ENCODE measurements at places on chromosomes 16 and 17.
A peak's percentile ranks its signal among the peaks of the same experiment; 100 is the strongest.

DNA sequence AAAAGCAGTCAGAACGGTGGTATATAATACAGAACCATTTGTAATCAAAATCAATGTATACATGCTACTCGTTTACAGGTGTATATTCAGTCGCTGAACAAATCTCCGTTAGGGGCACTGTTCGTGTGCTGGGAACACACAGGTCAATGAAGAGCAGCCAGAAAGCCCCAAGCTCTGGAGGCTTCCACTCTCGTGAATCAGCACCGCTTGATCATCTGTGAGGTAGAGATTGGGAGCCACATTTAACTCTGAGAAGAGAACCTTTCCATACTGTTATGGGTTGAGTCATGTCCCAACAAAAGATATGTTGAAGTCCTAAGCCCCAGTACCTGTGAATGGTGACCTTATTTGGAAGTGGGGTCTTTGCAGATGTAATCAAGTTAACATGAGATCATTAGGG is 5.4 kb upstream of the CYTH1 start:
- DNase-seq = no peak

GRCh38 chr17:49117587-49118230 is 14.9 kb upstream of the B4GALNT2 start:
- no peak for DNase-seq

- no peak for DNase-seq
Observed at GRCh38 chr17:32928586-32929535, 908 bp downstream of the TMEM98 start.

- DNase-seq = no peak
Observed at GRCh38 chr16:69880640-69881133, 70.4 kb upstream of the CLEC18A start.

DNA sequence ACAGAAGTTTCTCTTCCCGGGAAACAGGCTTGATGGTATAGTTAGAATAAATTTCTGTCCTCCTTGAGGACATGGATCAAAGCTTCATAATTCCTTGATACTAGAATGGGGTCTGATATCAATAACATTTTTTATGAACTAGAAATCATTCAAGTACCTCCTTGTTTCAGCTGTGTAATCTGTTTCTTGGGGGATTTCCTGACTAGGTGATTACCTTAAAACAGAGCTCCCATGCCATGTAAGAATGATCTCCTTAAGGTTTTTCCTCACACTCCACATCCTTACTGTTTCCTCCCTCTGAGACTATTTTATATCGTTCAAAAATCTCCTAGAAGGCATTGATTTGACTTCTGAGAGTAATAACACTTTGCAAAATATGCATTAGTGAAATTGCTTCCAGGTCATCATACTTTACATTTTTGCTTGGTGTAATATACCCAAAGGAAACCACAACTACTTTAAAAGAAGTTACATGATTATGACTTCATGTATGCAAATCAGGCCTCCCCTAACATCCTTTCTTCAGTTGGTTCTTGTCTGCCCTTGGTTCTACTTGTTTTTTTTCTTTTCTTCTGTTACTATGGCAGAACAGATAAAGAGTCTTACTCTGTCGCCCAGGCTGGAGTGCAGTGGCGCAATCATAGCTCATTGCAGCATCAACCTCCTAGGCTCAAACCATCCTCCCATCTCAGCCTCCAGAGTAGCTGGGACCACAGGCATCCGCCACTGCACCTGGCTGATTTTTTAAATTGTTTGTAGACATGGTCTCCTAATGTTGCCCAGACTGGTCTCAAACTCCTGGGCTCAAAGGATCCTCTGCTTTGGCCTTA is 388.8 kb downstream of the ZFHX3 start:
- no peak for DNase-seq

GRCh38 chr17:9148905-9149525 is 127.7 kb downstream of the NTN1 start:
- no peak for DNase-seq

GRCh38 chr17:78748048-78748729 is 33.9 kb downstream of the CYTH1 start:
- DNase-seq = no peak

DNA sequence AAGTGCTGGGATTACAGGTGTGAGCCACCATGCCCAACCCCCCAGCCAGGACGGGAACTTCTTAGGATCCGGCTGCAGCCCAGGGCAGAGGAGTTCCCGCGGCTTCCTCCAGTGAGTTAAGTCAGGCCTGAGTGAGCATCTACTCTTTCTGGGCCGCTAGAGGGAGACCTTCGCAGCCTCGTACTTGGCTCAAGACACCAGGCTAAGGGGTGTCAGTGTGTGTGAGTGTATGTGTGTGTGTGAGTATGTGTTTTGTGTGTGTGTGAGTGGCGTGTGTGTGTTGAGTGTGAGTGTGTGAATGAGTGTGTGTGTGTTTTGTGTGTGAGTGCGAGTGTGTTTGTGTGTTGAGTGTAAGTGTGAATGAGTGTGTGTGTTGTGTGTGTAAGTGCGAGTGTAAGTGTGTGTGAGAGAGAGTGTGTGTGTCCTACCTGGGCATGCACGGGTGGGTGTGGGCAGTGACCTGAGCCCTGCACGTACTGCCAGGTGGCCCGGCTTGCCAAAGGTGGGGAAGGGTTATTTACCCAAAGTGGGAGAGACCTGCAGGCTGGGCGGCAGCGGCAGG is 58.5 kb downstream of the TMEM235 start:
- DNase-seq = peak; percentile 62

- no peak for DNase-seq
Observed at GRCh38 chr16:13873835-13874438, 46.0 kb upstream of the ERCC4 start.

DNA sequence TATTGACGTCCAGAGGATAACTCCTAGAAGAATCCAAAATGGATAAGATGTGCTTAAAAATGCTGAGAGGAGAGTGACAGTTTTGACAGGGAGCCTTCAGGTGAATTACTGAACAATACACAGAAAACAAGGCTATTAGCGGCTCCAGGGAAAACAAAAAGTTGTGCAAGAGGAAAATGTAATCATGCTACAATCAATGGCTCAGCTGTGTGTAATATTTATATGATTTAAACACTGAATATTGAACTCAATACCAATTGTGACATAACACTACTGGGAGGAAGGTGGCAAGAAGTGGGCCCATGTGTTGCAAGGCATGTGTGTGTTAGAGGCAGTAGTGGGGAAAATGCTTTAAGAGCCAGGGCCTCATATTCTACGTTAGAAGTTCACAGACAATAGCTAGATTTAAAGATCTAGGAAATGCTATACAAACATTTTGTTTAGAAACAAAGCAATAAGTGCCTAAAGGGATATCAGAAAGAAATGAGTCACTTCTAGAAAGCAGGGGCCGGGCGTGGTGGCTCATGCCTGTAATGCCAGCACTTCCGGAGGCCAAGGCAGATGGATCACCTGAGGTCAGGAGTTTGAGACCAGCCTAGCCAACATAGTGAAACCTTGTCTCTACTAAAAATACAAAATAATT is 253.2 kb upstream of the IRX5 start:
- DNase-seq = no peak

DNA sequence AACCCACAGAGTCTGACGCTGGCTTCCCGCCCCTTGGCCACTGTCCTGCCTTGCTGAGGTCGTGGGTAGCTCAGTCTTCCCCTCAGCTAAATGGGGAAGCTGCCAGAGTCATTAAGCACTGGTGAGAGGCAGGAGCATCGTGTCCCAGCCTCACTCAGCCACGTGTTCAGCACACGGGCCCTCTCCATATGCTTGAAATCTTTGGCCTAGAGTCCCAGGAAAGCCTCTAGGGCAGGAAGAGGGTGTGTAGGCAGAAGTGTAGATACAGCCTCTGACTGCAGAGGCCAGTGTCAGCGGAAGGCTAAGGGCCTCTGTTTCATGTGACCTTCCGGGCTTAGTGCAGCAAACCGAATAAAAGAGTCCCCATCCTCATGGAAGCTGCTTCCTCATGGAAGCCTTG is 4.1 kb downstream of the DHODH start:
- DNase-seq = no peak
